Peyer's patch (tissue), 4 donors: ENCODE measurements at places on chromosomes 4 and X.

GRCh38 chr4:147355847-147356246 is 125.0 kb upstream of the EDNRA start:
- no peak for DNase-seq

- DNase-seq: peak; percentile 72
Measured at GRCh38 chr4:15649914-15650545, 5.1 kb downstream of the FBXL5 start.

GRCh38 chrX:39601231-39602177 is 496.3 kb downstream of the BCOR start:
- DNase-seq: no peak

DNA sequence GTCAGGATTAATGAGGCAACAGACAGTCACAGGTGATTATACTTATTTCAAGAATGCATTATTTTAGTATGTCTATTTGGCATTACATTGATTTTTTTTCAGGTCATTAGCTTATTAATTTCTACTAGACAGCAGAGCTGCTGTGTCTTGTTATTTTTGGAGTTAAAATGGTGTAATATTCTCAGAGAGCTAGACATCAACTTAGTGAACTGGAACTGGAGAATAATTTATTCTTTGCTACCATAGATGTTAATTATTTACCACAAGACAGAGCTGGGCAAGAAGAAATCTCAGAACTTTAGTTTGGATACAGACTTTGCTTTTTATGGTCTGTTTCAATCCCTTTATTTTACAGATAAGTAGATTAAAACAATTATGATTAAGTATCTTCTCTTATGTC is 10.2 kb upstream of the HPGD start:
- no peak for DNase-seq

DNA sequence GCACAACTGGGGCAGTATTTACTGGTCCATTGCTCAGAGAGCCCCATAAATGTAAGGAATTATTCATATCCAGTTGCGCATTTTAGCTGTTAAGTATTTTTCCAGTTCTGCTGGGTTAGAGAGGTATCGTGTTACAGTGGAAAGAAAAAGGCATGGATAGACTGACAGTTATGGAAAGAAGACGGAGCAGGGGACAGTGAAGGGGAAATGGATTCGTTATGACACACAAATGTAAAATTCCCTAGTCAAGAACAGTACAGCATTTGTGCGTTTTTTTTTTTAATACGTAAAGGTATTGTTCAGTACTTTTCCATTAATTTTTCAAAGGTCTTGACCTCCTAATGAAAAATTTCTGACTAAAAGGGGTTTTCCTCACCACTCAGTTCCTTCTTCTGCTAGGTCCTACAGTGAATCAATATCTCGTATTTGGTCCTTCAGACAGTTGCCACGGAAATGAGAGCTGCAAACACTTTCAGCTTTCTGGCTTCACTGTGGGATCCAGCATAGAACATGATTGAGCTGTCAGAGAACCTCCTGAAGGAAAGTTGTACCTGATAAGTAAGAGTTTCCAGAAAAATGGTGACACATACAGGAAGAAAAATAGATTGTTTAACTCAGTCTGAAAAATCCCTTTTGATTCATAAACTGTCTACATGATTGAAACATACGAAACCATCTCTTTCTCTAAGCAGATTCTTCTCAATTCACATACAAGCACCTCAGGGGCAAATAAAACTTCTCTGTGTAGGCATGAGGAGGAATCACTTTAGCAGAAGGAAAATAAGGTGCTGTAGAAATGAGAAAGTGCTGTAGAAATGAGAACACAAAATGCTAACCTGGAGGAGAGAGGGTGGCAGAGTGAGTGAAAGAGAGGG is 21.8 kb upstream of the BBS12 start:
- DNase-seq: no peak

- DNase-seq: no peak
Measured at GRCh38 chrX:30714138-30714537, 60.9 kb downstream of the GK start.

GRCh38 chrX:132442691-132443090 is 46.1 kb downstream of the MBNL3 start:
- no peak for DNase-seq

DNA sequence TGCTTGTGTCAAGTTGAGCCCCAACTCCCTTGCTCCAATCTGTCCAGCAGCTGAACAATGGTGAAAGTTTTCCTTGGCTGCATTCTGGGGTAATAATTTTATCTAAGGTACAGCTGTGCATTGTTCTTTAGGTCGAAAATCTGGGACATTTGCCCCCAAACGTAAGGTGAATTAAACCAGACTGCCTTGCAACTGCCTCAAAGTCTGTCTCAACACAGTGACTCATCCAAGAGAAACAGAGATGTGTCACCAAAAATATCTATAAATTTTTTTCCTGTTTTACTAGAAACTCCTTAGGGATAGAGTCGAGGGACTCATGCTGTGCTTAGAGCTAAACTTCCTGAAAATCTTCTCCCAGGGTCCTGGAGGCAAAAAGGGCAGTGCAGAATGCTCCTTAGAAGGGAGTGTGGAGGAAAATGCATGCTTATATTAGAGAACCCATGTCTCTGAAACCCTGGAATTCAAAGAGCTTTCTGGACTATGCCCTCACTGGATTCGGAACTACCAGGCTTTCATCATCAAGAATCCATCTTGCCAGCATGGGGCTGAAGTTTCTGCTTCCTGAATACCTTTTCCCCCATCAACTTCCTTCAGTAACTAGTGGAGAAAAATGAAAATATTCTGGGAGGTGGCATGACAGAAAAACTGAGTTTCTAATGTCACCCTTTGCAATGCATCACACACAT is 115.7 kb downstream of the PALLD start:
- DNase-seq: no peak

GRCh38 chr4:181416966-181417365 is 826.2 kb upstream of the TENM3 start:
- no peak for DNase-seq

DNA sequence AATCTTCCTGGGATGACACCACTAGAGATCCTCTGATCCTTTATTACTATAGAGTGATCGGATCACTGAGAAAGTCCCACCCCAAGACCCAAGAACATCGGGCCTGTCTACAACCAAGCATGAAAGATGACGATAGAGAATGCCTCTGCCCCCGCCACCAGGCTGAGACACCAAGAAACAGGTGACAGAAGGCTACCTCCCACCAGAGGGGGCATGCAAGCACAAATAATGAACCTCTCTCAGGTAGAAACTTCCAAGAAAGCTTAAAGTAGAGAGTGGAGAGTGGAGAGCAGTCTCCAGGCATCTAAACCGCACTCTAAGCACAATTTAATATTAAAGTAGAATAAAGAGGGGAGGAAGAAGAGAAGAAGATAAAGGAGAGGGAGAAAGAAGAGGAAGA is 402.6 kb downstream of the INPP4B start:
- DNase-seq: no peak

DNA sequence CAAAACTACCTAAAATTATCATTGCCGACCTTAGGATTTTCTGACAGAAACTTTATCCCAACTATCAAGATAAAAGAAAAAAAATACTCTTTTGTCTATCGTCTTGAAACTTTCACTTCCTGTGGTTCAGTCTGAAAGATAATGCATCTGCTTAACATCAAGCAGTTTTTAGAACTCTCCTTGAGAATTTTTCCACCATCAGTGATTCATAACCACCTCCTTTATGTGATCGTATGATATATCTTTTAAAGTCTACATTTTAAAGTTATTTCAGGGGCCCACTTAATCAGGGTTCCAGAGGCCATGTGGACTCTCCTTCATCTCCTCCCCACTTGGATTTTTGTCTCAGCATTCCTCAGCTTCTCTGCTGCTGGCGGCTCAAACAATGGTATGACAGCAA is 272.8 kb upstream of the TENM3 start:
- no peak for DNase-seq

DNA sequence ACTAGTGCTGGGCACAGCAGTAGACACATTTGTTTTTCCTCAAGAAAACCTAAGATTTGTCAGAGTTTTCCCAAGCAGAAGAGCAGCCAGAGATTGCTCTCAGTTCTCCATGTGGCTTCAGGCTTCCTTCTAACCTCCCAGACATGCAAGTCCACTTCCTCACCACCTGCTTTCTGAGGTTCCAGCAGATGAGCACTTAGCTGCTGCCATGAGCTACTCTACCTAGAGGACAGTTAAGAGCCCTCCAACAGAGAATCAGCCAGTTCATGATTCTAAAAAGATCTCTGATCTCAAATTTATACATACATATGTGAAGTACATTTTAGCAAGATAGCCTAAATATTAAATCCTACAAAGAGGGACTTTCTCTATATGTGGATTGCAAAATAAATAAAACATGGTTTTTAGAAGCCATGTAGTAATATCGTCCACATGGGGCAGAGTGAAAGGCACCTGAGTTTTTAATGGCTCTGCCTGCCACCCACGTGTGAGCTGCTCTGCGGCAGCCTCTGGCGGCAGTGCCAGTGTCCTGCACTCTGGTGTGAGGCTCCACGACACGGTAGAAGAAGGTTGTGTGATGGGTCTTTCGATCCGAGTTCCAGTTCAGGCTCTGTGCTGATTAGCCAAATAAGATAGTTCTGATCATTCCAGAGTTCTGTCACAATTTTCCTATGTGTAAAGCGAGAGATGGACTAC is 10.3 kb downstream of the CYP4V2 start:
- peak; percentile 35 for DNase-seq

DNA sequence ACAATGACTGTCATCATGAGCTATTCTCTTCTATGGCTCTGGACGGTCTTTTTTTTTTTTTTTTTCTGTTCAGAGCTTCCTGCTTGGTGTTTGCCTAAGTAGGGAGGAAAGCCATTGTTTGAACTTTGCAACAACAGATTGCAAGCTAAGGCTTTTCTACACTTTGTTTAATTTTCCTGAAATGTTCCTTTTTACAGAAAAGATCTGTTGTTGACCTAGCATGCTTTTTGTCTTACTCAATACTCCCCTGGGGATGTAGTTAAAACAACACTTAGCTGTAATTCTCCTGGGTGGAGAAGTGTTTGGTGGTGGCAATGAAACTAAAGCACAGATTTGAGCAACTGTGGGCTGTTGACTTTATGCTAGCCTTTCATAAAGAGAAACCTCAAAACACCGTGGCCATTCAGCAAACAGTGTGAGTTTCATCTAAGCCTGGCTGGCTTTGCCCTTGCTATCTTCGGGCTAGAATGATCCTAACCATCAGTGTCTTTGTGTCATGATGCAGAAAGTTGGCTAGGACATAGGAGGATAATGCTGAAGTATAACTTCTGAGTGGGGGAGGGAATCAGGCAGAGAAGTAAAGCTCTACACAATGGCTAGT is 110.5 kb downstream of the ANXA3 start:
- no peak for DNase-seq

GRCh38 chrX:47168495-47169073 is 23.6 kb downstream of the RBM10 start:
- DNase-seq: no peak

- DNase-seq: no peak
Measured at GRCh38 chr4:32180086-32180485, 1459.9 kb downstream of the PCDH7 start.

DNA sequence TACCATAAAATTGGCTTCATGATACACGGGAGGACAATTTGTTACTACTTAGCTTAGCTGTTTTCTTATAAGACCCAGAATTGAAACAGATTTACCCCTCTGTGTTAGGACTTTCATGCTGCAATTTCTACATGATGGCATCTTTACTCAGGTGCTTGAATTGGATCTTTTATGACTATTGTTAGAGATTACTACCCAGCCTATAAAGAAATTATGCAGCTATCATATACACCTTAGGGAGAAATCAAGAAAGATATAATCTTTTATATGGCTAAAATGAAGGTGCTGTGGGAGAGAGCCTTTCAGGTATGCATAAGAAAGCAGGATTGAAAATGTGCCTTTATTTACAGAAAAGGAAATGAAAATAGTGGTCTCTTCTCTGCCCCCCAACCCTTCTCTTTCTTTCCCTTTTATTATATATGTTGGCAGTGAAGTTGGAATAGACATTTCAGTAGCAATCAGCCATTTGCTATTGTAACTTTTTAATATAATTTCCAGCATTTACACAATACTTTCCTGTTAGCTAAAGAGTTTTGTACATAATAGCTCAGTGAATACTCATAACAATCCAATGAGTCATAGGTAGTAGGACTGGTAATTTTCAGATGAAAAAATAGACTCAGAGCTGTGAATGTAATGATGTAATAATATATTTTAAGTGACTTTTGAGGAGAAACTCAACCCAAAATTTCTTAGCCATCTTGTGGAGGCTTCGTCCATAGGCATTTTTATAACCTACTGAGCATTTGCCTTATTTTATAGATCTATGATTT is 311.8 kb downstream of the ADGRL3 start:
- DNase-seq: no peak

DNA sequence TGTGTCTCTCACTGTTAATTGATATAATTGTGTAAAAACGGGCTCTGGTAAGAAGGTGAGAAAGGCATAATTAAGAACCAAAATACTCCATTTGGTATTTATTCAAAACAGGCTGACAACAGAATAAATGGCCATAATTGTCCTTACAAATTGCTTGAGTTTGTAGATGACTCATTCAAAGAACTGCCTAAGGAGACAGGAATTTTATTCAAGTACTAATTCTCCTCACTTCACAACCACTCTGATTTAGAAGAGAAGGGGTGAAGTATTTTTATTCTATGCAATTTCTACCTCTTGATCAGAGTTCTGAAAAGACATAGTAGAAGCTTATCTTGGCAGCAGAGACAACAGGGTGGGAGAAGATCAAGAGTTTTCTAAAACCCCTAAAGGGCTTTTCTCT is 43.1 kb downstream of the ATP11C start:
- no peak for DNase-seq

GRCh38 chrX:153681175-153681574 is 6.6 kb upstream of the SLC6A8 start:
- DNase-seq: peak; percentile 34

GRCh38 chr4:142728233-142728632 is 117.9 kb downstream of the INPP4B start:
- no peak for DNase-seq

- no peak for DNase-seq
Measured at GRCh38 chr4:177008071-177008835, 215.5 kb upstream of the VEGFC start.

- no peak for DNase-seq
Measured at GRCh38 chrX:39889704-39890103, 208.1 kb downstream of the BCOR start.

DNA sequence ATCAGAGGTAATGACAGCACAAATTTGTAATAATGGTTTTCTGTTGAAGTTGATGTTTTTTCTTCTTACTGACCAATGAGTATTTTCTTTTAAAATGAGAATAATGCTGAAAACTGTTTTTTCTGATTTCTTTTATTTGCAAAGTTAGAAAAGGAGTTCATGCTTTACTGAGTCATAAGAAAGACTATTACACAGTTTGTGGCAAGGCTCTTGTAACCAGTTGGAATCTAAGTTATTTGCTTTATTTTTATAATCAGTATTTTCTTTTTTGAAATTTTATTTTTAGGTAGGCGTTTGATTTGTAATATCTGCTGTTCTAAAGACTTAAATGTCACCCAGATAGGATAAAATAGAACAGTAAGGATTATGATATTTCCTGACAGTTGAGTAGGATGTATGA is 25.5 kb downstream of the ANAPC4 start:
- DNase-seq: no peak
